ENCODE measurements at places on chromosomes 5 and 9. TPM values are rescaled to one million over a fixed set of nuclear protein-coding genes. Genes with fewer than 3 reads are reported as not detected.

Gene NUTM2F
- total RNA-seq = not detected

Gene NADK2
- total RNA-seq = 25.7 TPM

Gene OBP2B
- not detected for total RNA-seq

Gene BNC2
- 29.7 TPM for total RNA-seq

Gene SLC6A3
- not detected for total RNA-seq
